Stimulated activated effector memory CD8-positive, alpha-beta T cell treated with anti-CD3 and anti-CD28 coated beads, Interleukin-12 subunit alpha, Interleukin-12 subunit beta, amount 100 ng/mL, for 72 hours (primary cell): ENCODE measurements at places on chromosomes 7 and 10.

DNA sequence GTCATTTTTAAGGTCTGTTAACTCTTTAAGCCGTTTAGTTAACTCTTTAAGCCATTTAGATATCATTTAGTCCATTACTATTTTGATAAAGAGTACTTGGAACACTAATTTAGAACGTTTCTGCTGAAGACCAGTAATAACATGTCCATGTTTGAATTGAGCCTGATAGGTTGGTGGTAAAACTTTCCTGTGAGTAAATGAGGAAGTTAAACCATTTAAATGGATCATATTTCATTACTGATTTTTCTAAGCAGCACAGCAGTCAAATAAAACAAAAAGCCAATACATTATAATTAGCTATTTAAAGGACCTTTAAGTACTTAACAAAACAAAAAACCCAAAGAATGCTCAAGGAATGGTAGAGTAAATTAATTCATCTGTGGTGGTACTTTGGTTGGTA, 29.4 kb downstream of the PHTF2 start:
- no peak for DNase-seq

DNA sequence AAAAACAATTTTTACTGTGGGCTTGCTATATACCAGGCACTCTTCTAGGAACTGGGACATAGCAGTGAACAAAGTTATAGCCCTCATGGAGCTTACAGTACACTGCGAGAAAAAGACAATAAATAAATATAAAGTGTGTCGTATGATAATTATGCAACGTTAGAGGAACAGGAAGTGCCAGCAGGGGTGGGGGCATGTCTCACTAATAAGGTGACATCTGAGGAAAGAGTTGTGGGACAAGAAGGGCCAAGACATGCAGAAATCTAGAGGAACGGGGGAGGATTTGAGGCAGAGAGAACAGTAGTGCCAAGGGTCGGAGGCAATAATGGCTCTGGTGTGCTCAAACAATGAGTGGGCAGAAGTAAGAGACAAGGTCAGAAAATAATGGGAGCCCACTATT, 52.8 kb downstream of the LMBR1 start:
- DNase-seq: no peak

DNA sequence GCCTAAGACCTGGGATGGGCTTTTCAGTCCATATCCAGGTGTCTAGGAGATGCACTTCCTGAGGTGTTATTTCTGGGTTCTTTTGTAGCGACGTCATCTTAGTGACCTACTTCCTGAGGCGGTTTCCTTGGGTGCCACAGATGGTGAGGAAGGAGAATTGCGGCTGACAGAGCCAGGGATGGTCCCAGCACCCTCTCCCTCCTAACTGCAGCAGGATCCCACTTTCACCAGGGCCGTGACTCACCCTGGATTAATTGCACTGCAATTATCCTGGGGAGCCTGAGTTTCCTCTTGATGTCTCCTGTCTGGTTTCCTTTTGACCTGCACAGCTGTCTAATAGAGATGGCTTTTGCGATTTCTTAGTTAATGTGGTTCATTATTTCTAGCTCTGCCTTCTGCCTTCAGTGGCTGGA, 271.7 kb downstream of the TCF7L2 start:
- no peak for DNase-seq

GRCh38 chr10:106571192-106571946, 593.1 kb downstream of the SORCS1 start:
- DNase-seq: no peak

- no peak for DNase-seq
These were observed 16.8 kb downstream of the OCM2 start for GRCh38 chr7:97973206-97973658.

GRCh38 chr7:108200326-108200725, 70.2 kb upstream of the LAMB4 start:
- no peak for DNase-seq

- DNase-seq: no peak
These were observed 13.2 kb downstream of the ATE1 start for GRCh38 chr10:121914661-121915060.
